Cortex of kidney (tissue), 1 donor: ENCODE measurements at places on chromosomes 12 and 14.

GRCh38 chr12:119803381-119803791 is 73.7 kb downstream of the CIT start:
- DNase-seq: no peak

DNA sequence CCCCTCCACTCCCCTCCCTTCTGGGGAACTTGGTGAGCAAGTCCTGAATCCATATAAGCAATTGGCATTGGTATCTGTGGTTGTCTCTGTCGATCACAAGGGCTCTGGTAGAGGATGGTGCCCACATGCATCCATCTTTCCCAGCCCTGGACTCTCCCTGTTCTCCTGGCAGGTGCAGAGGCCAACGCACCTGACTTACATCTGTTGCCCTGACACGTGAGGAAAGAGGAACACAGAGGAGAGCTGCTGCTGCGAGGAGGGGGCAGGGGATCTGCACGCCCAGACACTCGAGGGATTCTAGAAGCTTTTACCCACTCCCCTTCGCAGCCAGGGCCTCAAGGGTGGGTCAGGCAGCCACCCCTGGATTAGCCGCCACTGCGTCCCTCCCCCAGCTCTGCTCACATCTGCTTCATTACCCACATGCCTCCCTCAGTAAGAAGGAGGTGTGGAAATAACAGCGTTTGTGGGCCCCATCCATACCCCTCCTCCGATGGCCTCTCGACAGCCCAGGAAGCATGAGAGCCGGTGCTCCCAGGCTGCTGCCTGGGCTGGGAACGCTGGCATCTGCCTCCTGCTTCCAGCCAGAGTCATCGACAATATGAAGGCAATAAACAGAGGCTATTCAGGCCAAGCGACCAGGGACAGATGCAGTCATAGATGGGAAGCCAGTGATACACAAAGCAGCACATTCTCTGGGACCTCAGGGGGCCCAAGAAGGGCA is 56.5 kb downstream of the KDM2B start:
- DNase-seq: no peak

GRCh38 chr12:112852127-112852526 is 54.6 kb upstream of the OAS1 start:
- no peak for DNase-seq

DNA sequence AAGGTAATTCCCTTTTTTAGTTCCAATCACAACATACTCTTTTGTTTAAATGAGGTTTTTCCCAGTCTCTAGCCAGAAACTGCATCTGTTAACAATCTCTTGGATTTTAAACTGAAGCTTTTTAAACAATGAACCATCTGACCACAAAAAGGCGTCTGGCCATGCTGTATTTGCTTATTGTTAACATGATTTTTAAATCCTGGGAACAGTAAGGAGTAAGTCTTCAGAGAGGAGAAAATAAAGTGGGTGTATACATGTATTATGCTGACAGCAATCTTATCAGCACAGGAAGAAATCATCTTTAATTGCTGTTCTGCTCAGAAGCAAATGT is 106.2 kb downstream of the DAAM1 start:
- DNase-seq: no peak

DNA sequence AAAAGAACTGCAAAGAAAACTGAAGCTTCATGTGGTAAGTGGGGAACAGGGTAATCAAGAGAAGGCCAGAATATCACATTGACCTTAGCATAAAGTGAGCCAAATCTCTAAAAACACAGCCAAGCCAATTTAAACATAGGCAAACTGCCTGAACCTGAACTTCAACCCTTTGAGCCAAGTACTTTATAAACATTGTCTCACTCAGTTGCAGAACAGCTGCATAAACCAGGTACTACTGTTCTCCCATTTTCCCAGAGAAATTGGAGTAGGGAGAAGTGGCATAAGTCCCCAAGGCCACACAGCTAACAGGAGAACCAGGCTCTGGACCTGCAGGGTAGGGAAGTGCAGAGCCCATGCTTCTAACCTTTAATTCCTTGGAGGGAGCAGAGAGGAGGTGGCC is 30.4 kb upstream of the FKBP4 start:
- no peak for DNase-seq

GRCh38 chr14:76713121-76713520 is 48.1 kb upstream of the VASH1 start:
- DNase-seq: no peak

- no peak for DNase-seq
Observed at GRCh38 chr12:6253278-6253677, 53.1 kb downstream of the CD9 start.

- DNase-seq: no peak
Observed at GRCh38 chr12:66255737-66256136, 46.6 kb upstream of the HELB start.

- no peak for DNase-seq
Observed at GRCh38 chr12:62606654-62607053, 140.0 kb downstream of the MON2 start.

DNA sequence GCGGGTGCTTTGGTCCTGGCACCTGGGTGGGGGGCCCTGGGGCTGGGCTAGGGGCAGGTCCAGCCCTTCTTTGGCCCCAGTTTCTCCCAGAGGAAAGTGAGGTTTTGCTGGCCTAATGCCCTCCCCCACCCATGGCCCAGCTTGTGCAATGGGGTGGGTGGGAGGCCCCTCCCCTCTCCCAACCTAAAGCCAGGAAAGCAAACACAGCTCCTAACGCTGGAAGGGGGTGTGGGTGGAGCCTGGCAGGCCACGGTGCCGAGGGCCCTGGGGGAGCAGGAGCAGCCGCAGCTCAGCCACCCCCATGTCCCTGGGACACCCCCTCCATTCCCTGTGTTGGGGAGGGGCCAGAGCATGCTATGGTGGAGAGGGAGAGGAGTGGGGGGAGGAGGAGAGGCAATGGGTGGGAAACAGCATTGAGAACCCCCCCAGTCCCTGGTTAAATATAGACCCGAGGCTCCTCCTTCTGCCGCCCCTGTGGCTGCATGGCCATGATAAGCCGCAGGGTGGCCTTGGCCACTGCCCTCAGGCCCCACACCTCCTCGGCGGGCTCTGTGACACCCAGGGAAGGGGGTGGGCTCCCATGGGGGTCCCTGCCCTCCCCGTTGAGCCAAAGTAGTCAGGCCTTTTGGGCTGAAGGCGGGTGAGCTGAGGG is 4.7 kb downstream of the EXOC3L4 start:
- DNase-seq: no peak

GRCh38 chr12:111636209-111636945 is 37.3 kb upstream of the ATXN2 start:
- DNase-seq: no peak

GRCh38 chr12:98504368-98504617 is 11.1 kb upstream of the TMPO start:
- DNase-seq: no peak

GRCh38 chr14:73234029-73234428 is 3.3 kb upstream of the PAPLN start:
- no peak for DNase-seq

DNA sequence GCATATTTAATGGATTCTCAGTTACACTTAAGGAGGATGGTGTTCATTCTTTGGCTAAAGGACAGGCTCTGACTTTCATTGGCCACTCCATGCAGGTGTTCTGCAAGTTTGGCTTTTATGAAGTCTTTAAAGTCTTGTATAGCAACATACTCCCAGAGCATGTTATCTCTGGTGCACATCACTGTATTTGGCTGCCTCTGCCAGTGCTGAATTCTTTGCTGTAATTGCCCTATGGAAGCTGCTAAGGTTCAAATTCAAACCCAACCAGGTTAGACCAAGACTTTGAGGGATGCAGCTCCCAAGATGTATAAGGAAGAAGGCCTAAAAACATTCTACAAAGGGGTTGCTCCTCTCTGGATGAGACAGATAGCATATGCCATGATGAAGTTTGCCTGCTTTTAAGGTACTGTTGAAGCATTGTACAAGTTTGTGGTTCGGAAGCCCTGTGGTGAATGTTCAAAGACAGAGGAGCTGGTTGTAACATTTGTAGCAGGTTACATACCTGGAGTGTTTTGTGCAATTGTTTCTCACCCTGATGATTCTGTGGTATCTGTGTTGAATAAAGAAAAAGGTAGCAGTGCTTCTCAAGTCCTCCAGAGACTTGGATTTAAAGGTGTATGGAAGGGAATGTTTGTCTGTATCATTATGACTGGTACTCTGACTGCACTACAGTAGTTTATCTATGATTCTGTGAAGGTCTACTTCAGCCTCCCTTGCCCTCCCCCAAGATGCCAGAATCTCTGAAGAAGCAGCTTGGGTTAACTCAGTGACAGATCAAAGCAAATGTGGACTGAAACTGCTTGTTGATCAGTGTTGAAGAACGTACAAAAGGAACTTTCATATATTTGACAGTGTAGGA is 19.4 kb downstream of the TMEM116 start:
- DNase-seq: no peak

- no peak for DNase-seq
Observed at GRCh38 chr12:100199347-100200149, 1.1 kb upstream of the ACTR6 start.

GRCh38 chr12:93520454-93520853 is 52.0 kb upstream of the SOCS2 start:
- DNase-seq: no peak

DNA sequence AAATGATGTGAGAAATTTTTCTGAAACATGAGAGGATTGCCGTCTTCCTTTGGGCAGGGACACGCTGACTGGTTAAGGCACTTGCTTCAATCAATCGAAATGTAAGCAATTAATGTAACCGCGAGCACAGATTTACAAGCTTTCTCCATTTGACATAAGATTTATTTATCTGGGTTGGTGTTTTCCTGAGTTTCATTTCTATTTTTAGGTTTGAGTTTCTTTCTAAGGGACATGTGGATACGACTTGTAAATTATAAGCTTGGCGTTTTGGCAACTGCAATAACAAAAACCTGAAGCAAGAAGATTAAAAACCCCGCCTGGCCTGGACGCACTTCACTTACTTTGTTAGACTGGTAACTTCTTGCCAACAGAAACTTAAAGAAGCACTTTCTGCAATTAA is 20.3 kb upstream of the SINHCAF start:
- DNase-seq: no peak

DNA sequence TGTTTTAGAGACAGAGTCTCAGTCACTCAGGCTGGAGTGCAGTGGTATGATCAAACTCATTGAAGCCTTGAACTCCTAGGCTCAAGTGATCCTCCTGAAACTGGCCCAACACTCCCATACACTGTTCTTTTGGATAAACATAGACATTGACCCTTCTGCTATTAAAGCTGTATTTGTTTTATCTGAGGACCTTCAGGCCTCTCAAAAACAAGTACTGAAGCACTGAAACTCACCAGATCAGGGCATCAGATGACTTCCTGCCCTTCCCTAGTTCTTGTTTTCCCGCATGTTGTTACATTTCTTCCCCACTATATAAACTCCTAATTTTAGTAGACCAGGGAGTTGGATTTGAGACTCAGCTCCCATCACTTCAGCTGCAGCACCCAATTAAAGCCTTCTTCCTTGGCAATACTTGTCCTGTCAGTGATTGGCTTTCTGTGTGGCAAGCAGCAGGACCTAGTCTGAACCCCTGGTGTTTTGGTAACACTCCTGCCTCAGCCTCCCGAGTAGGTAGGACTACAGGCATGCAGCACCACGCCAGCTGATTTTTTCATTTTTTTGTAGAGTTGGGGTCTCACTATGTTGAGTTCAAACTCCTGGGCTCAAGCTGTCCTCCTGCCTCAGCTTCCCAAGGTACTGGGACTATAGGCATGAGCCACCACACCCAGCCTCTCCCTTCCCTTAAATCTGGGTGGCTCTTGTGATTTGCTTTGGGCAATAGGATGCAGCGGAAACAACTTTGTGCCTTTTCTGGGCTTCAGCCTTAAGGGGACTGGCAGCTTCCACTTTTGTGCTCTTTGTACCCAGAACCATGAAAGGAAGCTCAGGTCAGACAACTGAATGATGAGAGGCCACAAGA is 12.5 kb upstream of the IFT81 start:
- DNase-seq: no peak

GRCh38 chr12:116684891-116685290 is 53.0 kb downstream of the SPRING1 start:
- no peak for DNase-seq

DNA sequence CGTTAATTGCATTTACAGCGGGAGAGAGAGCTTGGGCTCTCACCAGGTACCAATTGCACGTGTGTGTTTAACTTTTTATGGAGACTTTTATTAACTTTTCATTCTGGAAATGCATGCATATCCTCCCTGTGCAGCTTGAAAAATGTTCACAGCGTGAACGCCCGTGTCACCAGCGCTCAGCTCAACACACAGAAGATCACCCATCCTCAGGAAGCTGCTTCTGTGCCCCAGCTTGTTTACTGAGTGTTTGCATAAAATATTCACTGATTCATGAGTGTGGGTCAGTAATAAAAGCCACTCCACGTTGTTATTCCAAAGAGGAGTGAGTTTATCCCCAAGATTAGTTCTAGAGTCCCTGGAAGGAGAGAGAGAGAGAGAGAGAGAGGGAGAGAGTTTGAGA is 75.5 kb upstream of the FZD10 start:
- no peak for DNase-seq

DNA sequence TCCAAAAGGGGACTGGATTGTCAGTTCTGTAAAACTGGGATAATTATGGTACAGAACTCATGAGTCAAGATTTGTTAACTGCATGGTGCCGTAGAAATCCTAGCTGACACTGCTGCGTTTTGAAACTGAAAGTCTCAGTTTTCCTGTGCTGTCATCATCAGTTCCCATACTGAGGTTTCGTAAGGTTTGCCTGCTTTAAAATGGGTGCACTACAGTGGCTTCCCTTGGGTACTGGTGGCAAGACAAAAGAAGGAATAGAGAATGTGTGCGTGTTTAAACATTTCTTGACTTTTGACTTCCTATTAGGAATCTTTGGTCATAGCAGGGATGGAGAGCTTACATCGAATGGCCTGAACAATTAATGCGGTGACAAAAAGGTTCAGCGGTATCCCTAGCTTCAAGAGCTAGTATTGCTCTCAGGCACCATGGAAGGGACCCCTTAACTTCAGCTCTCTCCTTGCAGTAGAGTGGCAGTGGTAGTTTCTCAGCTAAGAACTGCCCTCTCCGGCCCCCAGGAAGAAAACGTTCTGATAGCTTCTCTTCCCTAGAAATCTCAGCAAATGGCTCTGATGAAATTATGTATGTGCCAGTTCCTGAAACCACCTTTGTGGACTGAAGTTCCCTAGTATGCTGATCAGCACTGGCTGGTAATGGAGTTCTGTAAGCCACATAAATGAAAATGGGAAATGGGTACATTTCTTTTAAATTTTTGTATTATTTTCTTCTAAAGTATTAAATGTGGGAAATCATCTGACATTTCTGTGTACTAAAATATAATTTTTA is 28.9 kb downstream of the ANO6 start:
- no peak for DNase-seq

GRCh38 chr14:29913566-29913965 is 14.1 kb downstream of the PRKD1 start:
- DNase-seq: no peak
